ENCODE measurements at places on chromosomes 1 and 21.

DNA sequence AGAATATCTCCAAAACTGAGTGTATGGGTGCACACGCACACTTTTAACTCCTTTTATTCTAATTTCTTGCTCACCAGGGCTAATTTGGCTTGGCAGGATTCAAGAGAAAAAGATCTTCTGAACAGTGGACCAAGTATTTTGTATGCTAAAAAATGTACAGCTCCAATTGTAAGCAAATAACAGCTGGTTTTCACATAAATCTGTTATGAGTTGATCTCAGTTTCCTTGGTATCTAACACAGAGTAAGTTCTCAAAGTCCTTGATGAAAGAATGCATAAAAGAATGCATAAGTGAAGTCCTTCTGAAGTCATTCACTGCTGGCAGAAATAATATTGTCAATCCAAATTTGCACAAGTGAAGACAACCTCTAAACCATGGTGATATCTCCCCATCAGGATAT is 213.0 kb downstream of the OMA1 start:
- no peak for DNase-seq

GRCh38 chr1:15033264-15033663 is 120.3 kb upstream of the TMEM51 start:
- DNase-seq, result no peak

- no peak for DNase-seq
These were observed 14.2 kb upstream of the RGS4 start for GRCh38 chr1:163055005-163055404.

- DNase-seq, result peak; percentile 80
These were observed 4.1 kb upstream of the AGTRAP start for GRCh38 chr1:11731691-11732283.

DNA sequence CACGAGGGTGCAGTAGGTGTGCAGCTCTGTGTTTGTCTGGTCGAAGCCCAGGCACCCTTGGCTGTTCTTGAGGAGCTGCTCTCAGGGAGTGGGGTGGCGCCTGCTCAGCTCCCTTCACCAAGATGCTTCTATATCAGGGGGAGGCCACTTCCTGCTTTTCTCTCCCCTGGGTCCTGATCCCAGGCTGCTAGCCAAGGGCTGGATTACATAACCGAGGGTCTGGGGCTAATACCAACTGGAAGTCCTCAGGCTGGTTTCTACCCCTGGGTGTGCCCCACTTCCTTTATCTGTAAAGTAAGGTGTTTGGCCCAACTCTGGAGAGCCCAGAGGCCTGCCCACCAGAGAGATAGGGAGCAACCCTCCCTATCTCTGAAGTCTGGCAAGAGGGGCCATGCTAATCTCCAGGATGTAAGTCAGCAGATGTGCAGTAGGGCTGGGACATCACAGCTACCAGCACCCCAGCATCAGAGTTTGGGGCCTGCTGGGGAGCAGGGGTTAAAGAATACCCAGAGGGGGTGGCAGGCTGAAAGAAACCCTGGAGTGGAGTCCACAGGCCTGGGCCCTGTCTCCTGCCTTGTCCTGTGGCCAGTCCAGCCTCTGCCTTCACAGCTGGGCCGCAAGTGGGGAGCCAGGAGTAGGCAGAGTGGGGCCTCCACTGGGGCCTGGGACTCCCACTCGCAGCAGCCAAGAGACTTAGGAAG is 2.1 kb downstream of the SELENBP1 start:
- DNase-seq, result no peak

DNA sequence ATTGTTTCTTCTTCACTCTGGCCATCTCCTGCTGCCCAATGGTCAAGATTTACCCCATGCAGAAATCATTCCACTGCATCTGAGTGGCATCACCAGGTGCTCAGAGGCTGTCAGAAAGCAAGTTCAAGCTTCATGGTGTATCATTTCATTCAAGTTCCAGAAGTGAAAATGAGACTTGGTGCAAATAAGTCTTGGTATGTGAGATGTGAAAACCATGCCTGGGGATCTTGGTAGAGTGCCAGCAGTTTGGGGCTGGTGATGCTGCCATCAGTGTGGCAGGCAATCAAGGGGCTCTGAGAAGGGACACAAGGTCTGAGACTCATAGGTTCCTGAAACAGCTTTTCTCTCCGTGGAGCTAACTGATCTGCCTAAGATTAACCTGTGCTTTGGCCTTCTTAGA is 52.0 kb downstream of the CD2 start:
- no peak for DNase-seq

- no peak for DNase-seq
These were observed 161.5 kb downstream of the TBX15 start for GRCh38 chr1:118826669-118827068.

DNA sequence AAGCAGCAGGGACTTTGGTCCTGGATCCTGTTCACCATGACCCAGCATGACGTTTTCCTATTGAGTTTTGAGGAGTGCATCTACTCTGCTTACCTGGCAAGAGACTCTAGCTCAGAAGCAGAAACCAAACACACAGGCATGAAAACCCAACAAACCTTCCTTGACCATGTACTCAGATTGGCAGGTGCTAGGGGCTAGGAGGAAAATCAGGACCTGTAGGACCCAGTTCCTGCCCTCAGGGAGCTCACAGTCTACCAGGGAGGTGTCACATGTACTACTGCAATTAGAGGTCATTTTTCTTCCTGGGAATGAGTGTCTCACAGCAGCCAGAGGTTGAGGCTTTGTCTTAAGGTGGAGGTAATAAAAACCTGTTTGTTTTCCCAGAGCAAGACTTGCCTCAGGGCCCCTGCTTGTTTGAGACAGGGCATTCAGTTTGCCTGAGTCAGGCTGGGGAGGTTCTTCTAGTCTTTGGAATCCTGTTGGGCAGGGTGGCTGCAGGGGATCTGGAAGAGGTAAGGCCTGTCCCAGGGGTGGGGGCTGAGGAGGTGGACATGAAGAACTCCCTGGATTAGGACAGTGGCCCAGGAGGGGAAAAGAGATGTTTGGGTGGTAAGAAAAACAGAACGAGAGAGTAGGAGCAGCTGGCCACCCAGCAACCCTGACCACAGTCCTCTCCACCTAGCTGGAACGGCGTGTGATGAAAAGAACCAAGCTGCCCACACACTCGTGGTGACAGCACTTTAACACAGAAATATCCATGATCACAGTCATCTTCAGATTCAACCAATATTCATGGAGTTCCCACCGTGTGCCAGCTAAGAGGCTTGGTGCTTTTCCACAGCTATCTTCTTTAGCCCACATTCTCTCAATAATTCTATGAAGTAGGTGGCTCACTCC is 30.8 kb downstream of the IER5 start:
- no peak for DNase-seq

GRCh38 chr1:3092530-3092929 is 23.5 kb downstream of the PRDM16 start:
- no peak for DNase-seq

GRCh38 chr1:225155555-225155954 is 226.1 kb downstream of the DNAH14 start:
- no peak for DNase-seq

DNA sequence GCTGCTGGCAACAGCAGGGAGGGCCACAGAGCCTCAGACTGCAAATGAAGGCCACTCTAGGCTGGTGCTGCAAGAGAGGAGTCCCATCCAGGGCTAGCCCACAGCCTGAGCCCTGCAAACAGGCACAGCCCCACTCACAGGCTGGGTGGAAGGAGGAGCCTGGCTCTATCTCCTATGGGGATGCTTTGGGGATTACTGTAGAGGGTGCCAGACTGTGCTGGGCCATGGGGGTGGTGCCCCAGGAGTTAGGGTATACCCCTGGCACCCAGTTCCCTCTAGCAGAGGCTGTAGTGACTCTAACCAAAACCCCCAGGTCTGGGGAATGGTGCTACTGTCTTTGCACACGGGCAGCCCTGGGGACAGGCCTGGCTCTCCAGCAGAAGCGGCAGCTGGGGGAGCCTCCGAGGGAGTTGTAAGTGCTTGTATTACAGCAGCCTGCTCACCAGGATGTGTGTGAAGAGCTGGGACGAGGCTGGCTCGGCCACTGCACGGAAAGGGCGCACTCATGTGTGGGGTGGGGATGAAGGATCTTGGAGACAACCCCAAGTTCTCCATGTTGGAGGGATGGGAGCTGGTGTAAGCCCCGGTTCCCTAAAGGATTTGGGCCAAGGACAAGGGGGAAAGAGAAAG is 23.4 kb upstream of the EVA1B start:
- no peak for DNase-seq

DNA sequence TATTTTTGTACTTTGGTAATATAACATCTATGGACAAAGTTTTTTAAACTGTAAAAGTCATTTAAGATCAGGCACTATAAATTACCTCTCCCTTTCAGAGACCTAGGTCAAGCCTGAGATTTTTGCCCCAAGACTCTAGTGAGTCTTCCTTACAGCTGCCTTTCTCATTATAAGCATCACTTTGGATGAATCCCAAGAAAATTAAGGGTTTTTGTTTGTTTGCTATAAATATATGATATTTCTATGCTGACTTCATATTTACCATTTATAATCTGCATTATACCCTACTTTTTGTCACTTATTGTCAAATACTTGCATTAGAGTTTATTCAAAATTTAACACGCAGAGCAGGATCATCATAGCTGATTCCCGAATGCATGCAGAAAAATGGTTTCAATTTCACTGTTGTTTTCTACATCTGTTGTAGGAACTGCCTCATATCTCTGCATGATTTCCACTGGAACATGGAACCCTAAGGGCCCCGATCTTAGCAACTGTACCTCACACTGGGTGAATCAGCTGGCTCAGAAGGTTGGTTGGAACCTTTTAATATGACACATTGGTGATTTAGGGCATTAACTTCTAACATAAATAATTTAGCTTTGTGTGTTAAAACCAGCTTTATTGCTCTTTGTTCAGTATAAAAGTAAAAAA is 150.0 kb downstream of the ADGRL2 start:
- no peak for DNase-seq

GRCh38 chr1:63868268-63868781 is 94.5 kb downstream of the ROR1 start:
- no peak for DNase-seq

DNA sequence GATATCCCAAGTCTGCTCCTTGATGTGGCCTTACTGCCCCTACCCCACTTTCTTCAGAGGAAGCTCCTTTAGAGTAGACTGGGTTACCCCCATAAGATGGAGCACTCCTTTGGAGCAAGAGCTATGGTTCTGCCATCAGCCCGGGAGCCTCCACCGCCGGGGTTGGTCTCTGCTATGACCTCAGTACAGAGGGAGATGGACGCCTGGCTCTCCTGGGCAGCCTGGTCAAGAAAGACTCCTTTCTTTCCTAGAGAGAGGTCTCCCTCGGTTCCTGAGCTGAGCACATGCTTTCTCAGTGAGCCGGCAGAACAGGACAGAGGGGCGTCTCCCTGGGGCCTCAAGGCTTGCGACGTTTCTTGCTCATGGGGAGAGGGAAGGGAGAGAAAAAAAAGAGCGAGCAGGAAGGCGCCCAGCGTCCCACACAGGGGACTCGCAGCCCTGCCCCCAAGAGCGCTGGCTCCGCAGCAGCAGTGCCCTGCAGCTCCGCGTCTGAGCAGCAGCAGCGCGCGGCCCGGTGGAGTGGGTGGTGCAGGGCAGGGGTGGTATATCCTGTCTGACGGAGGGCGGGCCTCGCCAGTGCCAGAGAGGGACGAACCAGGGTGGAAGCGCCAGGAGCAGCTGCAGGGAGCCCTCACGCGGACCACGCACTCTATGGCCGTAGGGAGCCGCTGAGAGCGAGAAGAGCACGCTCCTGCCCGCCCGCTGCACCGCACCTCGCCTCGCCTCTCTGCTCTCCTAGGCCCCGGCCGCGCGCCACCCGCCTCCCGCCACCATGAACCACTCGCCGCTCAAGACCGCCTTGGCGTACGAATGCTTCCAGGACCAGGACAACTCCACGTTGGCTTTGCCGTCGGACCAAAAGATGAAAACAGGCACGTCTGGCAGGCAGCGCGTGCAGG is at the start of gene PKP1:
Gene PKP1 (plus strand): TSS at position 576 of the 899 bp plus-strand sequence. CDS start 197 bp downstream, at position 773.
- DNase-seq, result no peak

GRCh38 chr1:241208910-241209379 is 148.1 kb downstream of the RGS7 start:
- DNase-seq, result no peak

DNA sequence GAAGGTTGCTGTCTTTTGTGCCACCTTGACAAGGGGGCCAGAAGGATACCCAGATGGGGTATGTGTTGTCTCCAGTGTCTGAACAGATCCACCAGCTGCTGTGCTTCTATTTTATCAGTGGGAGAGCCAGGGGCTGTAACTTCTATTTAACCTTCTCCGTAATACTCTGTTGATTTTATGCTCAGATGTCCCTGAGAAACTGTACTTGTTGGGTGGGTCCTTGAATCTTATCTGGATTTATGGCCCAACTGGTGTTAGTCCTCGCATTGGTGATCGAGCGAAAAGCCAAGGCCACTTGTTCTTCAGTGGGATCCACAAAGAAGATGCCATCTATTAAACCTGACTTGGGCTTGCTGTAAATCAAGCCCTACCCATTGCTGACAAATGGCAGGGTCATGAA is 56.4 kb downstream of the ST6GALNAC3 start:
- DNase-seq, result peak; percentile 52

- no peak for DNase-seq
These were observed 48.7 kb upstream of the EDN2 start for GRCh38 chr1:41533016-41533730.
